ENCODE measurements at places on chromosomes 12 and 14.

DNA sequence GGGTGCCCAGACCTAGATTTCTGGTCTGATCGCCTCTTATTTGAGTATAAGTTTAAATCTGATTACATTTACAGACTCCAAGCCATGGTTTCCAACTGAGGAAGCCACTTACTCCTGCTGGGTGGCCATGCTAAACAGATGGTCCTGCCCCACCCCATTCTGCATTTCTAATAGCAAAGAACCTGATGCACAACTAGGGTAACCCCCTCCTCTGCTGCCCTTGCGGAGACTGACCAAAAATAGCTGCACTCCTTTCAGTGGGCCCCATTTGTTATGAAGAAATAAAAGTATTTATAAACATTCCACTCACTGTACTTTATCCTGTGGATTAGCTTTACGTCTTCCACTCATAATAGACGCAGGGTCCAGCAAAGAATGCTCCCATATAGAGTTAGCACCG, 6.8 kb downstream of the GIT2 start:
- DNase-seq, result no peak

DNA sequence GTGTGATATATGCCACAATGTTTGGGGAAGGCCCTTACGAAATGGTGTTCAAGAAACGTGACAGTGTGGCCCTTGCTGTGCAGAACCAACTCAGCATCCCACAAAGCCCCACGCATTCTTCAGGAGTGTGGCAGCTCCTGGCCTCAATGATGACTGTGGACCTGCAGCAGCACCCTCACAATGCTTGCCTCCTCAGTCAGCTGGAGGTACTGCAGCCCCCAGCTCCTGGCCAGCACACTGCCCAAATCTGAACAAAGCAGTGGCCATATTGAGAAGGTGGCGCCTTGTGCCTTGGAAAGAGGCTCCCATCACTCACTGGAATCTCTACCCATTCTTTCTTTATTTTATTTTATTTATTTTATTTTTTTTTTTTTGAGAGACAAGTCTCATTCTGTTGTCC, 10.4 kb downstream of the POLE2 start:
- no peak for DNase-seq

DNA sequence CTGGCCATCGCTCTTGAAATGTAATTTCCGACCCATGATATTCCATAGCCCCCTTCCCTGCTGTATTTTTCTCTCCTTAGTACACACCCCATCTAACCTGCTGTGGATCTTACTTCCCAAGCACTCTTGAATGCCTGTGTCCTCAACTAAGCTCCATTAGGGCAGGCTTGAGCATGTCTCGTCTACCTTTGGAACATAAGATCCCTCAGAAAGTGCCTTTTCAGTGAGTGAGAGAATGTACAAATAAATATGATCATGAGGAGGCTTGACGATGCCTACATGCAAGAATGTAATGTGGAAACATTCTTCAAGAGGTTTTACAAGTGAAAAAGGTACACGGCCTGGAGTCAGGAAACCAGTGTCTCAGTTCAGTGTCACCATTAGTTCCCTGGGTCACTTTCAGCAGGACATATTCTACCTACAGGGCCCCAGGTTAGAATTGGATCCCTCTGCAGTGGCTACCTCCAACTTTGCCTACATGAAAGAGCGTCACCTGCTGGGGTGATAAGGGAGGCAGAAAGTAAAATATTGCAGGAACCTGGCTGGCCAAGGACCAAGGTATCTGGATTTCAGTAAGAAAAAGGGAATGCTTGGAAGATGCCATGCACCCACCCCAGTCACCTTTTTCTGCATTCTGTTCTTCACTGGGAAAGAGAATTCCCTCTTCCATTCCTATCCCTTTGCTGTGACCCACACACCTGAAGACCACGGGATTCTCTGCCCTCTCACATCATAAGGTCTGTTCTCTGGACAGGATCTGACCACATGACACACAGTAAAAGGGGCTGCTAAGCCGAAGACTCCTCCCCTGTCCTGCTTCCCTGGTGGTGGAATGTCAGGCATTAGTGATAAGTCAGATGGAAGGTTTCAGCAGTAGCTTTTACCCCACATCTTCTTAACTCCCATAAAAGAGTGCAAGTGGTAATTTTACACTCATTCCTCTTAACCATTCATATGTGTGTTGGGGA, 24.6 kb upstream of the SERPINA1 start:
- no peak for DNase-seq

DNA sequence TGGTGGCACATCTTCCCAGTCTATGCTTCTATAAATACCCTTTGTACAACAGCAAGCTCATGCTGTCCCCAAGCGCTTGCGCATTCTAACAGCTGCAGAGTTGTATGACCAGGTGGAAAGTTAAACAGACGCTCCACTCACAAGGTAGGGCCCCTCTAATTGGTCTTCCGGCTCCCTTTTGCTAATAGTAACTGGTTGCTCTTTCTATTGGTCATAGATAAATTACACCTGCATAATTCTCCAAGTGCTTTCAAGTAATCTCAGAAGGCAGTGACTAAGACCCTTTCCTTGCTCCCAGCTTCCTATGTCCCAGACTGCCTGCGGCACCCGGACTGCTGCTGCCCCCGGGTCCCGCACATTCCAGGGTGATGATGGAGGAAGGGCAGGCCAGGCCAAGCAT, 6.1 kb upstream of the TSPAN9 start:
- no peak for DNase-seq

DNA sequence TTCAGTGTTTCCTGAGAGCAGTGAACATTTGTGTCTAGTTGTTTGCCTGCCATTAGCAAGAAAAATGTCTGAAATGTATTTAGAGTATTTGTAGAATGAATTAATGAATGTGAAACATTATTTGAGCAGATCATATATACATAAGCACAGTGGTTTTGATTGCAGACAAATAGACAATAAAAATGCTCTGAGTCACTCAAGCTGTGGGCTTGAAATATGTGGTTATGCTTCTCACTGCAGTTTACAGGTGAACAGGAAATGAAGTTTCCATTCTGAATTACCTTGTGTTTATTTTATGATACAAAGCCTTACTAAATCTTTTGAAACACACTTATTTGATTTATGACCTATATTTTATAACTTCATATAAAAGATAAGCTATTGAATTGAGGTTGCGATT, 827.7 kb downstream of the TMTC2 start:
- peak; percentile 27 for DNase-seq

DNA sequence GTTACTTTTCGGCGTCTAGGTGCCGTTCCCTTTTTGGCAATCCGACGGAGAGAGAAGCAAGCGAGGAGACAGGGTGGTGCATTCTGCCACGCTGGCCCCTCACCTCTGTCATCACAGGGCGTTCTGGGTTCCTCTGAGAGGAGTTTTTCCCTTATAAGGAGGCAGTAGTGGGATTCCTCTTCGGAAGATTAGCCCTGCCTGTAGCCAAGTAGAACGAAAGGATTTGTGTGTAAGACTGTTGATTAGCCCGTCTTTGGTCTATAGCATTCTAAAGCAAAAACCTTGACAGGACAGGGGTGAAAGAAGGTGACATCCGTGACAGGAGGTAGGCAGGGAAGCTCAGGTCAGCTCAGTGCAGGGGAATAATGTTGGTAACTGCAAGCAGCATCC, 9.1 kb upstream of the NEMF start:
- DNase-seq, result peak; percentile 28

- DNase-seq, result no peak
These were observed 22.4 kb upstream of the MARK3 start for GRCh38 chr14:103362780-103363179.

DNA sequence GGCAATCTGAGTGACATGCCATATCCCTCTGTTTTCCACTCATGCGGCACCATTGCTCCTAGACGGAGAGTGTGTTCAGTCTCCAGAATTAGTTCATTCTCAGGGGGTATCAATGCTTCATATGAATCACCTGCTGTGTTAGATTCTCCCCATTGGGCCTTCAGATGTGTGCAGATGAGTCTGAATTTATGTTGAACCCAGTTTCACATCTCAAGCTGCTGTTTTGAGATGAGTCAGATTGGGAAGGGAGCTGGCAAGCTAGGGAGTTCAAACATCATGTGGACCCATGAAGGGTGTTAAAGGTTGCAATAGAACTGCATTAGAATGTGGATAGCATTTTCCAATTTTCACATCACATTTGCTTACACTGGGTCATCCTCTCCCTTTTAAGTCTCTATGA, 46.9 kb upstream of the KCNA1 start:
- DNase-seq, result no peak

GRCh38 chr12:96083020-96083719, 47.8 kb upstream of the LTA4H start:
- no peak for DNase-seq

- DNase-seq, result no peak
These were observed 55.9 kb downstream of the DYNC1H1 start for GRCh38 chr14:102020058-102020971.

DNA sequence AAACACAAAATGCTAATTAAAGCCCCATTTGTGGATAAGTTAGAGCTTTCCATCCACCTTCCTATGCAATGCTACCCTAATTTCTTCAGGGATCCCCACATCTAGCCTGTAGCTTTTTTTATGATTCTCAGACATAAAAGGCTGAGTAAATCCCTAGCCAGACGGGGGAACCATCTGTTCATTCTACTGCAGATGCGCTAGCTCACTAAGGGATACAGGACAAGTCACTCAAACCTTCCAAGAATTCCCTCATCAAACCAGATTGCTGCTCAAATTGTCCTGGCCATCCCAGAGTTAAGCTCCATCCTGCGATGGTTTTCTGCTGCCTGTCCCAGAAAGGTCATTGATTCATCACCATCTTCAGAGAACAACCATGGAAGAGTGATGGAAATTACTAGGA, 56.7 kb downstream of the MYRFL start:
- no peak for DNase-seq

- DNase-seq, result no peak
These were observed 24.7 kb downstream of the CLEC2D start for GRCh38 chr12:9694241-9694640.

DNA sequence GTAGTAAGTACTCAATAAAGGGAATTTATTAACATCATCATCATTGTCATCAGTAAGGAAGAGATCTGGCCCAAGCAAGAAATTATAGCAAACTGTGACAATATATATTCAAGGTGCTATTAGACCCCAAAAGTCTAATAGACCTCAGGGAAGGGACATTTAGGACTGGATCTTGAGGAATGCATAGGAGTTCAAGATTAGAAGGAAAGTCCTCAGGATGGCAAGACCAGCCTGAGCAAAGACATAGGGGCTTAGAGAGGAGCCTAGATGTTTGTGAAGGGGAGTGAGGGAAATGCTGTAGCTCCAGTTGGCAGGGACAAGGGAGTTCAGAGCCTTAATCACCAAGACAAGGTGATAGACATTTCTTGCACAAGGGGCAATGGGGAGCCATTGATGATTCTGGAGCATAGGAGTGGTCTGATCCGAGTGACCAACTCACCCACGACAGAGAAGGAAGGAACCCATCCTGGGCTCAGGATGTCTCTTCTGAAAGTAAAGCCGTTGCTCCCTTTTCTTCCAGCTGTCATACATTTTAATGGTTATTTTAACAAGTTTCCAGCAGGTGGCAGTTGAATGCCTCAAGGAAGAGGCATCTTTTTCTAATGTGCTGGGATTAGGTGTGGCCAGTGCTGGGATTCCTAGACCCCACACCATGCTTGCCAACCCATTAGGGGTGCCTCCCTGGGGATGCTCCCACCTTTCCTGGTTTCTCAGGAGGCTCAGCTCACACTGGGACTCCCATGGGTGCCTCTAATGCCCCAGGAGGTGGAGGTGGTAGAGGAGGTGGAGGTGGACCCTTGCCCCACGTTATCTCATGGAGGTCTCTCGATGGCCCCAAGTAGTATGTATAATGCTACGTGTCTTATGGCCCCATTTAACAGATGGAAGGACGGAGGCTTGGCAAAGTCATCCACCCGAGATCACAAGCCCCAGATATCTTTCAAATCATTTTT, 37.8 kb downstream of the PHETA1 start:
- DNase-seq, result peak; percentile 37

GRCh38 chr12:124259154-124260066, 35.5 kb upstream of the RFLNA start:
- no peak for DNase-seq

DNA sequence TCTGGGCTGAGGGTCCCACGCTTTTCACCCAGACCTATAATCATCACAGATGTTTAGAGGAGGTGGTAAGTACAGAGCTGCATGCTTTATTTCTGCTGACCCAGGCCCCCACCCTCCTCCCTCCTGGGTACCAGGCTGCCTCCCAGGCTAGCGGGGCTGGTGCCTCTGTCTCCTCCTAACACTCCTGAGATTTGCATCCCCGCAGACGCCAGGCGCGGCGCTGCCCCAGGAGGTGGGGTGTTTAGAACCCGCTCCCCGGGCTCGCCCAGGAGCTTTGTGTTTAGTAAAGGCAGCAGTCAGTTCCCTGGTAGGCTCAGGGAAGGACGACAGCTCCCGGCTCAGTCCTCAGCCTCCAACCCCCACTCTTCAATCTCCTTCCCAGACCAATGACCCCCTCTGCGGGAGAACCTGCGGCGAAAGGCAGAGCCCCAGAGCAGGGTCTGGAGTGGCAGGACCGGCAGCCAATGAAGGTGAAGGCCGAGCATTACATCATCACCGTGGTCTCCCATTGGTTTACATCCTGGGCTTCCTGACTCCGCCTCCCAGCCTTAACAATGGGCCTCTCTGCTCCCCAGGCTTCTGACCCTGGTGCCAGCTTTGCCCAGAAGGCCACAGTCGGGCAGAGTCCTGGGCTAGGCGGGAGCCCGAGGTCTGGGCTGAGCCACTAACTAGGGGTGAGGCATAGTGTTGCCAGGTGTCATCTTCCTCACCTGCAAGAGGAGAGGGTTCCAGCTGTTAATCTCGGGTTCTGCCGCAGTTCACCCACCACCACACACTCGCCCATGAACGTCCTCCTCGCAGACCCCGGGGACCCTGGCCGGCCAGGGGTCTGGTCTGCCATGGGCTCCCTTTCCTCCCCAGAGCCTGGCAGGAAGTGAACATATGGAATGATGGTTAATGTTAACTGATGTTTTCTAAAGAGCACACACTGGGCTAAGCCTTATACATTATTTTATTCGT, 57.5 kb downstream of the CALM1 start:
- peak; percentile 66 for DNase-seq

GRCh38 chr12:83084516-83085234, 398.0 kb downstream of the TMTC2 start:
- no peak for DNase-seq

GRCh38 chr14:54175298-54175942, 218.8 kb upstream of the BMP4 start:
- peak; percentile 64 for DNase-seq

Data from NCI-H2029 (cell line).